ENCODE measurements at places on chromosomes 7 and 10.

DNA sequence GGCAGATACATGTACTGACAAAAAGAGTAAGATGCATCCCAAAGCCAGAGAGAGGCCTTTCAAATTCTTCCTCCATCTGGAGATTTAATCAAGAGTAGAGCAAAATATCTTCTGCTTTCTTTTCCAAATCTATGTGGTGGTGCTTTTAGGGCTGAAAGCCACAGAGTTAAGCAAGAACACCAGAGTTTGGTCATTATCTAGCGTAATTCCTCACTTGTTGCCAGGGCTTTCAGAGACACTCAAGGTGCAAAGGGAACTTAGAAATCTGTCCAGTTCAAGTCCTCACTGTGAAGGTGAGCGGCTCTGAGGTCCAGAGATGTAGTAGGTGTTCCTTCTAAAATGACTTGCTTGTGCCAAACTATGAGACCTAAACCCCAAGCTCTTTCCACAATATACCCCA is 10.9 kb upstream of the NFE2L3 start:
- DNase-seq = no peak

DNA sequence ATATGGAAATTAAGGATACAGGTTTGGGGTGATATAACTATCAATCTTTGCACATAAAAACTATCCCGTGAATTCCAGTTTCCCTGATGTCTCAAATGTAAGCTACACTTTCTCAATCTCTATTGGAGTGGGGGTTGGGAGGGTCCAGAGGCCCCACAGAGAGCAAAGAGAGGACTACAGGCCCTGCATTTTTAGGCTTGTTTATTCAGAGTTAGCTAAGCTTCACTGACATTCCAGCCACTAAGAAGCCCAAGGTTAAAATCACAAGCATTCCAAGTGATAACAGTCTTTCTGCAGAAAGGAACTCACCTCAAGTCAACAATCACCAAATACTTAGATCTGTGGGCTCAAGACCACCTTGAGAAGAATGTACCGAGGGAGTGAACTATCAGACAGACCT is 31.6 kb upstream of the LAMB1 start:
- no peak for DNase-seq

DNA sequence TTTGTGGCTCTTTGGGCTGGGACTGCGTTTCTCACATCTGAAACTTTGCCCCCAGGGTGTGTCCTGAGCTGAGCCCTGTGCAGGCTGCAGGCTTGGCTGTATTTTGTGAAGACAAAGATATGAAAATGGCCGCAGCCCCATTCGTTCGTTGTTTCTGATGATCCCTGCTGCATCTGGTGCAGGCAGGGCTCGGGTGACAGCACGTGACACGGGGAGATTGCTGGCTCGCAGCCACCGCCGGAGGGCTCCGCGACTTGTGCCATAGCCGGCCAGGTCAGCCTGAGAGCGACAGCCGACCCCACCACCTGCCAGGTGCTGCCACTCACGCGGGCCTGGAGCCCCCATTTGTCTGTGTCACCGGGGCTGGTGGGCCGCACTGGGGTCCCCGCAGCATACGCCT is 81.3 kb downstream of the ZRANB1 start:
- DNase-seq = no peak

DNA sequence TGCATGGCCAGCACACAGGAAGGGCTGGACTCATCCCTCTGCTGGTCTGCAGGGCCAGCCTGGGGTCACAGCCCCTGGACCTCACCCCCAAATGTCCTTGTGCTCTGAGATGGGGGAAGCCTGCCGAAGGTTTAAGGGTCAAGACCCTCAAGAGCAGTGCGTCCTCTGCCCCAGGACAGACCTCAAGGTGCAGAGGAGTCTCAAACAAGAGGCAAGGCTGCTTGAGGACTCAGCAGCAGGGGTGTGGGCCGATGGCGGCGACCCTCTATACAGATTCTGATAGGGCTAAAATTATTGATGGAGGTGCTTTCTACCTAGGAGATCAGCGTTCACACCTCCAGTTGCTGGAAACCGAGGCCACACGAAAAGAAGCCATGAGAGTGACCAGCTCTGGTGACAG is 80.7 kb downstream of the ZRANB1 start:
- no peak for DNase-seq

- no peak for DNase-seq
Observed at GRCh38 chr7:63077841-63078240, 920.8 kb upstream of the ZNF722 start.

- no peak for DNase-seq
Observed at GRCh38 chr10:10418387-10418786, 599.3 kb upstream of the CELF2 start.

DNA sequence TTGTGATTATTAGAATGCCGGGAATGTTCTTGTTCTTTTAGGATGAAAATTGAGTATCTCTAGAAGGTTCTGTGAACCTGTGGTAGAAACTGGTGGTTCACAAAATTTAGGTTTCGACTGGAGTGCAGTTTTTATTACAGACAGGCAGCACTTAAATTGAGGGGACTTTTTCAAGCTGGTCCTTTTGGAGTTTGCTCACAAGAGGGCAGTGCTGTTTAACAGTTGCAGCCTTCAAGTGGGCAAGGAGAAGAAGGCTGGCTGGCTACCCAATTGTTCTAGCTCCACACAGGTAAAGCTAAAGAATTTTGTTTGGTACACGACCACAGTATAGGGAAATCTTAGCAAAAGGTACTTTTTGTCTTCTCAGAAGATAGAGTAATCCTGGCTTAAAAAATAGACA is 233.6 kb downstream of the SNX13 start:
- no peak for DNase-seq

DNA sequence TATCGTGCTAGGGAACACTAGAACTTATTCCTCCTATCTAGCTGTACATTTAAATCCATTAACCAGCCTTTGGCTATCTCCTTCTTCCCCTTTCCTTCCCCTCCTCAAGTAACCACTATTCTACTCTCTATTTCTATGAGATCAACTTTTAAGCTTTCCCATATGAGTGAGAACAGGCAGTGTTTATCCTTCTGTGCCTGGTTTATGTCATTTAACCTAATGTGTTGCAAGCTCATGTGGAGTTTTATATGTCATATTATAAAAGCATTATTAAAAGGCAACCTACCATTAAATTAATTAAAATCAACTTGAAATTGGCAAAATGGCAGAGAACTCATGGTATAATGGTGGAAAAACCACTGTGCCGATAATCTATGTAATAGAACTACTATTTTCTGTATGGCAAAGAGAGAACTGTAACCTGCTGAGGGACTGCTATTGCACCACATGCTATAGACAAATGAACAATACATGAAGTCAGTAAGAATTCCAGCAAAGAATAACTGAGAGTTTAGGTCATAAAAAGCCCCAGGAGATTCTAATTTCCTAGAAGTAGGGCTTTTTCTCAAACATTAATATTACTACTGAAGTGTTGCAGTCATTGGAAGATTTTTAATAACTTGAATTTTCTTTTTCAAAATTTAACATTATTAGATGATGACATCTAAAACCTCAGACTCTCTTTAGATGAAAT is 81.8 kb downstream of the LRRN3 start:
- no peak for DNase-seq

- DNase-seq = no peak
Observed at GRCh38 chr10:121063744-121064143, 212.6 kb downstream of the WDR11 start.

- no peak for DNase-seq
Observed at GRCh38 chr10:123117644-123118417, 17.9 kb upstream of the HMX3 start.

DNA sequence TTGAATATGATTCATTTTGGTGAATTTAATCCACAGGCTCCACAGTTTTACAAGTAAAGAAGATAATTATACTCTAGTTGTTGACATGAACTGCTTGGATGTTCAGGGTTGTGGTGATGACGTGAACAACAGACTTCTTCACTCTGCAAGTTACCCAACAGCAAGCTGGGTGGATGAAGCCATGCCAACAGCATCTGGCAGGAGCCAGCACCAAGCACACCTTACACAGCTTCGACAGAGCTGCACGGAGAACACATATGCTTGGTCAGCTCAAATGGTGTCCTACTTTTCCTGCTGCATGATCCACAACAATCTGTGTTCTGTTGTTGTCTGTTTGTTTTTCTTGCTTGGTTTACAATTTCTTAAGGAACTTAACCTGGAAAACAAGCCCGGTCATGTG is 9.8 kb downstream of the NOD1 start:
- DNase-seq = no peak

GRCh38 chr10:35739998-35740397 is 97.9 kb upstream of the FZD8 start:
- DNase-seq = no peak

DNA sequence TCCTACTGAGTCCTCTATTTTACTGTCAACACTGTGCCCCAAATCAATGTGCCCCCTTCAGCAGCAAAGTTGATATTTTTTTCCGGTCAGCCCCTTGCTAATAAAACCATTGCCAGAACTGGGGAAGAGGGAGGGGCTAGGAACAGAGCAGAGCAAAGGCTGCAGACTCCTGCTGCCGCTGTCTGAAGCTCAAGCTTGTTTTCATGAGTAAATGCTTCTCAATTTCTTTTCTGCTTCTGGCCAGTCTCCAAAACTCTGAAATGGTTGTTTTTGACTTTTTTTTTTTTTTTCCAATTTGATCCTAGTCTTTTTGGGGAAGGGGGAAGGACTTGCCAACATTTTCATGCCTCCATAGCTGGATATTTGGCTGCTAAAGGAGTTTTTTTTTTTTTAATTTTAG is 26.7 kb upstream of the PROSER2 start:
- no peak for DNase-seq

GRCh38 chr7:71633551-71634008 is 501.6 kb downstream of the GALNT17 start:
- DNase-seq = no peak

DNA sequence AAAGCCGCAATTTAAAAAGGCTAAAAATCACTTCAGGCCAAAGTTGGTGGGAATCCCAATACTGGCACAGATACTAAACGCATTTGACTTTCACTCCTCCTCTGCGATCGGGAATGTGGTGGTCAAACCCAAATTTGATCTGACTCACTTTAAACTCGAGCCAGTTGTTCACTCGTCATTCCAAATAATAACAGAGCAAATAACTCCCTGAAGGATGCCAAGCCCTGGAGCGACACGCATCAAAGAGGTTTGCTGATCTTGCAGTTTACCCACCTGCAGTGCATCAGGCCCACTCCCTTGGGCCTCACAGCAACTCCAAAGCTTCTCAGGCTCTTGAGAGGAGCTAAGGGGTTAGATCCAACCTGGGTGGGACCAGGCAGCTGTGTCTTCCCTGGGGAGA is 12.2 kb downstream of the PTN start:
- DNase-seq = no peak

DNA sequence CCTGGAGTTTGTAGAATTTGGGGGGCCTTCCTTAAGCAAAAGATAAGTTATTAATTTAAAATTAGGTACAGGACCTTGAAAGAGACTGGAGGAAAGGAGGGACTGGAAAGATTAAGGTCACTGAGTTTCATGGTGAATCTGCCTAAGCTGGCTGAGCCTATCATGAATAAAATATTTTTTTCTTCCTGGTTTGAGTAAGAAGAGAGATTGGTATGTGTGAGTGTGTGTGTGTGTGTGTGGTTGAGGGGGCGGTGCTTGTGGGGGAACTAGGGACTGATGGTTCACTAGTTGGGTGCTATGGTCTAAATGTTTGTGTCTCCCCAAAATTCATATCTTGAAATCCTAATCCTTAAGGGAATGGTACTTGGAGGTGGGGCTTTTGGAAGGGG is 142.5 kb upstream of the PRKCQ start:
- no peak for DNase-seq

DNA sequence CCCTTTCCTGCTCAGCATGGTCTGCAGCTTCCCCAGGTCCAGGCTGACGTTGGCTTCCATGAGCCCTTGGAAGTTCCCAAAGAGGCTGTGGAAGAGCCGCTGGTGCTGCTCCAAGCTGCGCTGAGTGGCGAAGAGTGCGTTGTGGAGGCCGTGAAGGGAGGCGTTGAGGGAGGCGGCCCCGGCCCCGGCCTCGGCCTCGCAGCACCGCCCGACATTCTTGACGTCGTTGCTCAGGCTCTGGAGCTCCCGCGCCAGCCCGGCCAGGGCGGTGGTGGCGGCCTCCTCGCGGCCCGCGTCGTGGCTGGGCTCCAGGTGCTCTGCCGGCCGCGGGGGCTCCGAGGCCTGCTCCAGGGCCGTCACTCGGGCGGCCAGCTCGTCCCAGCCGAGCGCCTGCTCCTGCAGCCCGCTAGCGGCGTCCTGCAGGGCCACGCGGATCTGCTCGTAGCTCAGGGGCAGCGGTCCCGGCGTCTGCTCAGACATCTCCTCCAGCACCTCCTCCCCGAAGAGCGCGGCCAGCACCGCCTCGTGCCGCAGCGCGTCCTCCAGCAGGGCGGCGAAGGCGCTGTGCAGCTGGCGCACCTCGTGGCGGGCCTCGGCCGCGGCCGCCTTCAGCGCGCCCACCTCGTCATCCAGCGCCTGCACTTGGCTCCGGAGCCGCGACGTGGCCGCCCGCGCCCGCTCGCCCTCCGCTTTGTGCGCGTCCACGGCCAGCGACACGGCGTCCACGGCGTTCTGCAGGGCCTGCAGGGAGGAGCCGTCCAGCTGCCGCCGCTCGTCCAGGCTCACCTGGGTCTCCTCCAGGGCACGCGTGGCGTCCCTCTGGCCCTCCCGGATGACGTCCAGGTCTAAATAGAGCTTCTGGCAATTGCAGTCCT is 14.7 kb downstream of the MMRN2 start:
- no peak for DNase-seq

DNA sequence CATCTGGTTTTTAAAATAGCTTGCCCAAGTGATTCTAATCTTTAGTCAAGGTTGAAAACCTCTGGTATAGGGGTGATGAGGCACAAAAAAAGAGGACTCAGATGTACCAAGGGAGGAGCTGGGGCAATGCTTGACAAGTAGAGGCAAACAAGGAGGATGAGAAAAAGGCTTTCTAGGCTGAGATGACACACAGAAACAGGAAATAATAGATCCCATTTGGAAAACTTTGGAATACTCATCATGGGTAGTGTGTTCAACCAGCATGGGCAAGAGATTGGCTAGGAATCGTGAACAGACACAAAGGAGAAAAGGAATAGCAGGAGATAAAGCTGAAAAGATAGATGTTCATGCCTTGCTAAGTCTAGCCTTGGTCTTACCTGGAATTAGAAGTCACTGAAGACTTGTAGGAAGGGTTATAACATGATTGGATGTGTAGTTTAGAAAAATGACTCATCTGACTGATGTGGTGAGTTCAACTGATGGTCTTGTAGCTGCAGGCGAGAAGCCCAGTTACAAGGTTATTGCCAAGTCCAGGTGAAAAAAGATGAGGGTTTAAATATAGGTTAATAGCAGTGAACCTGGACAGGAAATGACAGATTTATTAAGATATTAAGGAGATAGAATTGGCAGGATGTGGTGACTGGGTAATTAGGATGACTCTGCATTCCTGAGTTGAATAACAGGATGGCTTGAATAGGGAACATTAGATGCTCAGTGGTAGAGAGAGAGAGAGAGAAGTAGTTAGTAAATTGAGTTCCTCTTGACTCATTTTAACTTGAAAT is 214.0 kb upstream of the LRGUK start:
- DNase-seq = no peak

- no peak for DNase-seq
Observed at GRCh38 chr7:116011584-116011983, 19.0 kb downstream of the TFEC start.

GRCh38 chr10:18689498-18689897 is 30.3 kb downstream of the ARL5B start:
- DNase-seq = no peak

GRCh38 chr10:126171555-126171954 is 216.7 kb downstream of the ADAM12 start:
- DNase-seq = no peak

GRCh38 chr7:100210805-100211204 is 8.9 kb upstream of the PVRIG start:
- no peak for DNase-seq

GRCh38 chr7:64465551-64465950 is 97.3 kb downstream of the ZNF680 start:
- no peak for DNase-seq
